Pons (tissue), 1 donor: ENCODE measurements at places on chromosomes 6 and 20.
A peak's percentile ranks its signal among the peaks of the same experiment; 100 is the strongest.

GRCh38 chr6:113018351-113019151, 671.4 kb downstream of the RFPL4B start:
- DNase-seq, result peak; percentile 17

- DNase-seq, result peak; percentile 84
Observed at GRCh38 chr20:6765469-6766058, 1.9 kb upstream of the BMP2 start.

- no peak for DNase-seq
Observed at GRCh38 chr6:154301086-154301625, 55.4 kb downstream of the IPCEF1 start.

- DNase-seq, result peak; percentile 12
Observed at GRCh38 chr20:49450281-49450721, 32.2 kb downstream of the KCNB1 start.

DNA sequence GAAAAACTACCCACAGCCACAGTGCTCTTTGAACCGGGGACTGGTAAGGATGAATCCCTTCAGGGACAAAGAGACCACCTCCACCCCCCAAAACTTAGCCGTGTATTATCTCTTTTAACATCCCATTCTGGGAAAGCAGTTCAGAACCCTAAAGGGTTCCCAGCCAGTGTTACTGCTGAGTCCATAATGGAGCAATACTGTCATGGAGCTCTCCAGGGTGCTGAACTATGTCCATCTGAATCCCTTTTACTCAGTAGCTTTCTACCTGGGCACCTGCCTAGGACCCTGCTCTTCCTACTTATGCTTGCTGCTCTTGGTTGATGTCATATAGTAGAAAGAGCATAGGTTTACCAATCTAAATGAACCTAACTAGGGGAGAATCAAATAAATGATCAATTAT, 22.3 kb upstream of the SAYSD1 start:
- DNase-seq, result no peak

GRCh38 chr6:64012351-64013001, 376.9 kb downstream of the PHF3 start:
- DNase-seq, result peak; percentile 90

GRCh38 chr6:134174672-134175531, 122.5 kb upstream of the SLC2A12 start:
- peak; percentile 96 for DNase-seq

DNA sequence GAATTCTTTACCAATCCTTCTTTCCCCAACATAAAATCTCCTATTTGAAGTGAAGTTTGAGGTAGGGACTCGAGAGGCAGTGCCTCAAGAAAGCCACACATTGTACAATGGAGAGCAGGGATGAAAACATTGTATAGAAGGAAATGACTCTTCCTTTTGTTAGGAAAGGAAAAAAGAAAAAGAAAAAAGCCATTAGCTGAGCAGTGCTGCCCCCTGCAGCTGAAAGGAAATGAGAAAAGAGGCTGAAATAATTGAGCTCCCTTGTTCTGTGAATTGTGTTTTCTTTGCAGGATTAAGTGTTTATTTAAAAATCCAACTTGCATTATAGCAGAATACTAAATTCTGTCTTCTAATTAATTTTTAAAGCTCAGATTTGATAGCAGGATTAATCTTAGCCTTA, 162.9 kb upstream of the SASH1 start:
- peak; percentile 71 for DNase-seq

GRCh38 chr6:119186490-119186889, 108.0 kb upstream of the FAM184A start:
- no peak for DNase-seq

DNA sequence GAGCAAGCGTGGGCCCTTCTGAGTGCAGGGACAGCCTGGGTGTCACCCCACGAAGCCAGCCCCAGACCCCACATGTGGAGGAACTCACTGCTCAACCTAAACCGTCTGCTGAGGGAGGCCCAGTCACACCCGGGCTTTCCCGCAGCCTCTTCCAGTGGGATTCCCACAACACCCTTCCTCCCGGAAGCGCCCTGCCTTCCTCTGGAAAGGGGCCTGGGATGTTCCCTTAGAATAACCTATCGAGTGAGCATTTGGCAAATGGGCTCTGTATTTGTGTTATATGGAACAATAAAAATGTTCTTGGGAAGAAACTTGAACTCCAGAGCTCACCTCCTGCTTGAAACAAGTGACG, 100.0 kb upstream of the DUSP22 start:
- no peak for DNase-seq

GRCh38 chr20:46717818-46718541, 8.5 kb downstream of the SLC2A10 start:
- DNase-seq, result no peak

DNA sequence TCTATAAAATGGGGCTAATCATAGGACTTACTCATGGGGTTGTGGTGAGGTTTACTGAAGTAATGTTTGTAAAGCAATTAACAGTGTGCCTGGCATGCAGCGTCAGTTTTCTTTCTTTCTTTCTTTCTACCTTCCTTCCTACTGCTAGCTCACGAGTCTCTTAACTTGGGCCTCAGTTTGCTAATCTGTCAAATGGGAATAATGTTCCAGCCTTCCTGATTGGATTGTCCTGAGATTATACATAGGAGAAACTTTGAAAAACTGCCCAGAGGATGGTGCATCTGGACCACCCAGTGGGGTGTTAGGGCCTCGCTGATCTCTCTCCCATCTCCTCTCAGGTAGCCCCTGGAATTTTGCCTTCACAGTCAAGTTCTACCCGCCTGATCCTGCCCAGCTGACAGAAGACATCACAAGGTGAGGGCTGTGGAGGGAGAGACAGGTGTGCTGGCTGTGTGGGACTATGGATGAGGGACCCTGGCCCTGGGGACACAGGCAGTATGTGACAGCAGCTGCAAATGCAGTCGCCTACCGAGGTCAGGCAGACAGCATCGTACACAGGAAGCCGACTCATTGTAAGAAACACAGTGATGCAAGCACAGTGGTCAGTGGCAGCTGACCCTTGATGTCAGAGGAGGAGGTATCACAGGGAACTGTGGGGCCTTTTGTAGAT, 27.5 kb downstream of the EPB41L1 start:
- DNase-seq, result no peak

DNA sequence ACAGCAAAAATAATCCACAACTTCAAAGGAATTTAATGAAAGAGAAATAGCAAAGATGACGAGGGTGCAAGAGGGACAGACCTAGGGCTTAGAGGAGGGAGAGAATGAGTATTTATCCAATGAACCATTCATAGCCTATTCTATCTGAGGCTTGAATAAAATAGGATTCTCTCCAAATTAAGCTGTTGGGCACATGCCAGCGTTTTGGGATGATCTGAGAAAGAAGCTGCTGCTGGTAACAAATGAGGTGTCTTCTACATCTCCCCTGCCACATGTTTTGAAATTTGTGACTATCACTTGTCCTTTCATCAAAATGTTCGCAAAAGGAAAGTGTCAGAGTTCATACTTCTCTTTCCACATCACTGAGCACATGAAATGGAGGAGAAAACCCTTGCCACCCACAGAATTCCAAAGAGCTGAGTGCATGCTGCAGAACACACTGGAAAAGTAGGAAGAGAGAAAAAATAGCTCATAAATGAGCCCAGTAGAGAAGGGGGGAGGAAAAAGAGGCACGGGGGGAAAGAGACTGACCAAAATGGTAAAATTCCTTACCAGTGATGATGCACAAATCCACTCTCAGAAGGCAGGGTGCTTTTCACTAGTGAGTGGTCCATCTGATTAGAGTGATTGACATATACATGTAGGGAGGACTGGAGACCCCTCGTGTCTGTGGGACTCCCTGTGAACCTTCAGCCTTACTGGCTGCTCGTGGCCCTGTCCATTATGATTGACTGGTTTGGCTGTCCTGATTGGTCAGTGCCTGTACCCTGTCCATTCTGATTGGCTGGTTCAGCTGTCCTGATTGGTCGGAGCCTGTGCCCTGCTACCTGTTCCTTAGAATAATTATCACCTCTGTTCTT, 180.5 kb downstream of the OGFRL1 start:
- no peak for DNase-seq

DNA sequence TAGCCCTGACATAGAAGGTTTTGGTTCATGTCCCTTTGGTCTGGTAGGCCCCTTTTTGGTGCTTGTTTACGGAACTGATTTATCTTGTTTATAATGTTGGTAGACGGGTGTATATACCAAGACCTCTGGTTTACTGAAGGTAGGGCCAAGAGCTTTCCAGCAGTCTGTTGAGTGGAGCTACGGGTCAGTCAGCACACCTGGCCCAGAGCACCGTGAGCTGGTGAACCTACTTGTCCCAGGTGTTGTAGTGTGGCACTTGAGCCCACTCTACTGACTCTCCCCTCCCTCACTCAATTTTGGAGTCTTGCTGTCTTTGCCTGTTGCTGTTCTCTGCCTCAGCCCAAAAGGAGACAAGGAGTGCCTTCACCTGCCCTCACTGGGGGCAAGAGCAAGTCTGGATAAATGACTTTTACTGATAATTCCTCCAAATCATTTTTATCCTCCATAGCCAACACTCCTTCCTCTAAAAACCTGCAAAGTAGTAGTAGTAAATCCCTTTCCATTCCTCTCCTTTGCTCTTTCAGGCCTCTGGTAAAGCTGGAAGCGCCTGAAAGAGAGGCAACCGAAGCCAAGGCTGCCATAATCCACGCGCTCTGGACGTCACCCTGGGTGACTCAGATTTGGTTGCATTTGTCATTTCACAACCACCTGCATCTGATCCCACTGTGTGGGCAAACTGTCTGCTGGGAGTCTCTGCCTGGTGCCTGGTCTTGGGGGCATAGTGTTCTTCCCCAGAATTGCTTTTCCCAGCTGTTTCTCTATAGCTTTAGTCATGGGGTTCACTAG, 22.2 kb downstream of the RREB1 start:
- no peak for DNase-seq

DNA sequence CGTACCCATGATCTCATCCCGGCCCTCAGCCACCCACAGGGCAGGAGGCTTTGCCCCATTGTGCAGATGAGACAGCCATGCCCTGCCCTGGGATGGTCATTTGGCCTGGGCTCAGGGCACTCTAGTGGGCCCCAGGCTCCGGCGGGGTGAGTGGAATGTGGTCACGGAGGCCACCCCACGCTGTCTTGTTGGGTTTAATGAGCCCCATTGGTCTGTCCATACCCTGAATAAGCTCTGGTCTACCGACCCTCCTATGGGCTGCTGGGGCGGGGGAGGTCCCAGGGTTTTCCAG, 50.6 kb downstream of the FGD2 start:
- no peak for DNase-seq

- DNase-seq, result no peak
Observed at GRCh38 chr6:143744551-143745165, 66.9 kb downstream of the PHACTR2 start.

- DNase-seq, result peak; percentile 81
Observed at GRCh38 chr20:63351811-63352591, 9.1 kb downstream of the CHRNA4 start.

GRCh38 chr6:158697811-158698210, 48.0 kb downstream of the SYTL3 start:
- DNase-seq, result no peak

DNA sequence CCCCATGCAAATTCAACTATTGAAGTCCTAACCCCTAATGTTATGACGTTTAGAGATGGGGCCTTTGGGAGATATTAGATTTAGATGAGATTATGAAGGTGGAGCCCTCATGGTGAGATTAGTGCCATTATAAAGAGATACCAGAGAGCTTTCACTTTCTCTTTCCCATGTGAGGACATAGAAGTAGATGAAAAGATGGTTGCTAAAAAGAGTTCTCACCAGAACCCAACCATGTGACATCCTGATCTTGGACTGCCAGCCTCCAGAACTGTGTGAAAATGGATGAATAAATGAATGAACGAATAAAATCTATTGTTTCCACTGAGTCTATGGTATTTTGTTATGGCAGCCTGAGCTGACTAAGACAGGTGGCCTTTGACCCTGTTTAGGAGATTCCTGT, 50.6 kb upstream of the FBXO30 start:
- DNase-seq, result no peak

DNA sequence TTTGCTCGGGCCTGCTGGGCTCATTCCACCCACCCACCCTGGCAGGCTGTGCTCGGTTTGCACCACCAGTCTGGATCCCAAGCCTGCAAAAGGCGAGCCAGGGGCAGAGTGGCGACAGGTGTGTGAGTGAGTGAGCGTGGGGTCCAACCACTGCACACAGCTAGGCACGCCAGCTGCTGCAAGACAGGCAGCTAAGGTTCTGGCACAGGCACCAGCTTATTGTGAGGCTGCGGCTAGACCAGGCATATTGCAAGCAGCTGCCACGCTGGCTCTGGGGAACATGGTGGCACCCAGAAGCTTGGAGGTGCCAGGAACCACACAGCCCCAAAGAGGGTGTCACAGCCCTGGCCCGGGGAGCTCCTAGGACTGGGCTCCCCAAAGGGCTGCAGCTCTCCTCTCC, 205.1 kb downstream of the ANKRD60 start:
- DNase-seq, result no peak

DNA sequence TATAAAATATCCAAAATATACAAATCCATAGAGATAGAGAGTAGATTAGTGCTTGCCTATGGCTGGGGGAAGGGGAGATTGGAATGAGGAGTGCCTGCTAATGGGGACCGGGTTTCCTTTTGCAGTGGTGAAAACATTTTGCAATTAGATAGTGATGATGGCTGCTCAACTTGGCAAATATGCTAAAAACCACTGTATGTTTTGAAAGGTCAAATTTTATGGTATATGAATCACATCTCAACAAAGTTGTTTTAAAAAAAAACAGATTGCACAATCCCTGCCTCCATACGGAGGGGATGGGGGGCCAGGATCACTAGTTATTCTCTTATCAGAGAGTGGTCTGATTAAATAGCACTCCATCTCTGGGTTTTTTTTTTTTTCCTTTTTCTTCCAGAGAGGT, 76.9 kb upstream of the RIPOR2 start:
- DNase-seq, result no peak

DNA sequence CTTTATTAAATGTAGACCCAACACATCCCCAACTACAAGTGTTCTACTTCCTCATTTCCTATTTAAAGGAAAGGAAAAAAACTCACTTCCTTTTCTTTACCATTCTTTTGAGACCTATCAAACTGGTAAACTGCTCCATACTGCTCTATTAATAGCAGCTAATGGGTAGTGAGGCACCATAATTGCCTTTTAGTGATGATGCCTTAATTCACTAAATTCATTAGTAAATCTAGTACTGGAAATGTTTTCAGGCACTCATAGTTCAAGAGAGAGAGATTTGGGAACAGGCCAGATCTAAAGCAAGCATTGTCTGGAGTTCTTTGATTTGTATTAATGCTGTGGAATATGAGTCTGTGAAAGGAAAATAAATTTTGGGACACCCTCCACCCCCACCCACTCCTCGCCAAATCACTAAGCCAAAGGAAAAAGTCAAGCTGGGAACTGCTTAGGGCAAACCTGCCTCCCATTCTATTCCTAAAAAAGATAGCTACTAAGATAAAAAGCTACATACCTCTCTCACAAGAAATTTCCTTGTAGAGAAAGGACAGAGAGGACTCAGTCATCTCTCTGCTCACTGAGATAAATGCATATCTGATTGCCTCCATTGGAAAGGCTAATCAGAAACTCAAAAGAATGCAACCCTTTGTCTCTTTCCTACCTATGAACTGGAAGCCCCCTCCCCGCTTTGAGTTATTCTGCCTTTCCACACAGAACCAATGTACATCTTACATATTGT, 13.6 kb upstream of the IBTK start:
- no peak for DNase-seq
